Esophagus squamous epithelium (tissue), 5 donors: ENCODE measurements at places on chromosomes 1 and 21.

GRCh38 chr1:100942304-100943046 lies 46.6 kb downstream of the SLC30A7 start:
- DNase-seq, result no peak

- no peak for DNase-seq
These were observed 60.8 kb downstream of the ZNF684 start for GRCh38 chr1:40592107-40592803.

- no peak for DNase-seq
These were observed 603.9 kb downstream of the AMY1C start for GRCh38 chr1:104353580-104353979.

DNA sequence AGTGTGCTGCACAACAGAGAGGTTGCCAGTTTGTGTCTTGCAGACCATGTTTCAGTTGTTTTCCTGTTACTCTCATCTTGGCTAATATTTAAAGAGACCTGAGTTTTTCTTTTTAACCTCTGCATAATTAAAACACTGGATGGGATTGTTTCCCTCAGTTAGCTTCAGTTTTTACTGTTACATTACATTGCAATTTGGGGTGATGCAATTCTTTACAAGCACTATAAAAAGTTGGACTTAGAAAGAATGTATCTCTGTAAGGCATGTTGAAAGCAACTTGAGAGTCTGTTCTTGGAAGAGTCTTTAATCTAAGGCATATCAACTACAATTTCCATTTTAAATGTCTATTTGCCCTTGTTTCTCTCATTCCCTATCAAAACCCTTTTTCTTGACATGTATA lies 99.1 kb downstream of the DNM3 start:
- DNase-seq, result no peak

GRCh38 chr1:67382292-67382691 lies 47.9 kb downstream of the SERBP1 start:
- DNase-seq, result no peak

DNA sequence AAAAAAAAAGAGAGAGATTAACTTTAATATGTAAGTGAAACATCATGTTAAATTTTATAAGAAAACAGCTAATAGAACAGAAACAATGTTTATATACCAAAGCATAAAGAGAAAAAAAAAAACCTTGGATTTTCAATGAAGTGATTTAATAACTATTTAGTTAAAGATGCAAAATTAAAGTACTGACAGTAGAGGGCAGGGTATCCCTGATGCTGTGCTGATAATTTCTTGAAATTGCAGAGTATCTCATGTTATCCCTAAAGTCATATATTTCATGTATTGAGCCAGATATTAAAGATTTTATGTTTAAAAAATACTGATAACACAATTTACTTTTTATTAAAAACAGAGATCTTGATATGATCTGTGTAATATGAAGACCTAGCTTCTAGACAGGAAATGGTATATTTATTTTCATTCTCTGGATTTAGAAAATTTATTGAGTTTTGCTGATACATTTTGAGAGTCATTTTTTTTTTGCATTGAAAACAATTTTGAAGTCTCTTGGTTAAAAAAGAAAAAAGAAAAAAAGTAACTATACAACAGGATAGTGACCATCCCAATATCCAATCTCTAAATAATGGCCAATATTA lies 273.2 kb downstream of the USP25 start:
- DNase-seq, result no peak

- DNase-seq, result no peak
These were observed 7.5 kb downstream of the MX2 start for GRCh38 chr21:41369105-41369919.

GRCh38 chr21:28126521-28127174 lies 866.0 kb downstream of the LTN1 start:
- DNase-seq, result no peak

GRCh38 chr21:31234936-31235335 lies 109.1 kb downstream of the TIAM1 start:
- no peak for DNase-seq

DNA sequence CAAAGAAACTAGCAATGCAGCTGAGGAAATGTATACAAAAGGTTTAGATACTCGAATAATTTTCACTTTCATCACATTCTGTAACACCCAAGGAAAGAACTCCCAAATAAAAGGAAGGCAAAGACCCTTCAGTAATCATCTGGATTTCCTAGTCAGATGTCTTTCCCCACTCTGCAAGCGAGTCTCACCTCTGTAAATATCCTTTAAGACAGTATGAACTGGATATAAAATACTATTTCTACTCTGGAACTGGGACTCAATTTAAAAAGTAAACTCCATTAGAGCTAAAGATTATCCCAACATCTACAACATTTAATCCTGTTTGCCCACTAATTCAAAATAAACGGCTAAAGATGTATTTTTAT lies 27.0 kb downstream of the C2CD2 start:
- no peak for DNase-seq

GRCh38 chr1:244248426-244248825 lies 197.3 kb downstream of the ZBTB18 start:
- no peak for DNase-seq

- DNase-seq, result no peak
These were observed 17.3 kb upstream of the IRF2BP2 start for GRCh38 chr1:234627009-234627950.

- no peak for DNase-seq
These were observed 37.5 kb upstream of the RCAN3 start for GRCh38 chr1:24465099-24465498.

GRCh38 chr1:85464497-85465098 lies 361 bp downstream of the DDAH1 start:
- DNase-seq, result no peak

DNA sequence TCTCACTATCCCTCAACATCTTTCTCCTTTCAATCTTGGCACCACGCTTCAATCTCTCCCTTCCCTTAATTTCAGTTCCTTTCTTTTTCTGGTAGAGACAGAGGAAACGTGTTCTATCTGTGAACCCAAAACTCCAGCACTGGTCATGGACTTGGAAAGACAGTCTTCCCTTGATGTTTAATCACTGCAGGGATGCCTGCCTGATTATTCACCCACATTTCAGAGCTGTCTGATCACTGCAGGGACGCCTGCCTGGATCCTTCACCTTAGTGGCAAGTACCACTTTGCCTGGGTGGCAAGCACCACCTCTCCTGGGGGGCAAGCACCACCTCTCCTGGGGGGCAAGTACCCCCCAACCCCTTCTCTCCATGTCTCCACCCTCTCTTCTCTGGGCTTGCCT lies 27.8 kb downstream of the SELL start:
- DNase-seq, result no peak

DNA sequence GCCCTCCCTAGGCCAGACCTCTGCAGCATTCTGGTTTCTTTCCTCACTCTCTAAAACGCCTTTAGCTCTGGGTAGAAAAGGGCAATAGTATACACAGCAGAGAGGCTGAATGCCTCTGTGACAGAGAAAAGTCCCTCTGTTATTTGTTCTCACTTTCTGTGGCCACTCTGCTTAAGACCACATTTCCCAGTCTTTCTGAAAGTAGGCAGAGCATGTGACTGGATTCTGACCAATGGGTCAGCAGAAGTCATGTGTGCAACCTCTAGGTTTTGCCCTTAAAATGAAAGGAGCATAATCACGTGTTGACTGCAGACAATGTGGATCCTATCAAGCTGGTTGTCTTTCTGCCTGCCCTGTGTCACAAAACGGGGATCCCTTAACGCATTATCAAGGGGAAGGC lies 79.7 kb upstream of the MARK1 start:
- no peak for DNase-seq

DNA sequence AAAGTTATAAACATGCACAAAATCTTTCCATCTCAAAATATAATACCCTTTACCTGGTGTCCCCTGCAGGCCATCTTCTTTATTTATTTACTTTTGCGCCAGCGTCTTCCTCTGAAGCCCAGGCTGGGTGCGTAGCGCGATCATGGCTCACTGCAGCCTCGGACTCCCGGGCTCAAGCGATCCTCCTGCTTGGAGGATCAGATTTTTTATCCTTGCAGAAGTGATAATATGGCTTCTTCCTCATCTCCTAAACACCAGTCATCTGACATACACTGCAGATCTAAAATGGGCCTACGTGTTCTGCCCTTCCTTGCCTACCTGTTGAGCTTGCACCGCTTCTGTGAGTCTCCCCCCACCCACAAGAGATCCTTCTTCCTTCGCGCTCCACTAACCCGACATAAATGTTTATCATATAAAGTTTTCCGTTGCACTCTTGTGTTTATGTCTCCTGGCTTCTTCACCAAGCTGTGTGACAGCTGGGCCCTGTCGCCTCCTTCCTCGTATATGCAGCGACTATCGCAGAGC lies 506 bp upstream of the SRP9 start:
- DNase-seq, result no peak

- no peak for DNase-seq
These were observed 20.3 kb downstream of the ZMYM4 start for GRCh38 chr1:35288761-35289160.

DNA sequence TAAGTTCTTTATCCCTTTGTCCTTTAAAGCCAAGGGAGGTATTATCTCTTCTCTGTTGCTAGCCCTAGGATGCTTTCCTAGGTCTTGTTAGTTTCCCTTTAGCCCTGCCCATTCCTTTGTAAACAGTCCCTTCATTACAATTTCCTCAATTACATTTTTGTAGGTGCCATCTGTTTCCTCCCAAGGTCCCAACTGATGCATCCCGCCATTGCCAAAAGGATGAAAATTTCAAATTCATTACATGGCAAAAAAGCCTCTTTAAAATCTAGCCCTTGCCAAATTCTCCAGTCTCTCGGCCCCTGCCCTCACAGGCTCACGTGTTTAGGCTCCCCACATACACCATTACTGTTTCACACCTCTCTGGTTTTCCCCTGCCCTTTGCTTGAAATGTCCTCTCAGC lies 151.9 kb upstream of the C1orf87 start:
- no peak for DNase-seq
